ENCODE measurements at places on chromosomes 4 and X. TPM values are rescaled to one million over a fixed set of nuclear protein-coding genes. Genes with fewer than 3 reads are reported as not detected.

DNA sequence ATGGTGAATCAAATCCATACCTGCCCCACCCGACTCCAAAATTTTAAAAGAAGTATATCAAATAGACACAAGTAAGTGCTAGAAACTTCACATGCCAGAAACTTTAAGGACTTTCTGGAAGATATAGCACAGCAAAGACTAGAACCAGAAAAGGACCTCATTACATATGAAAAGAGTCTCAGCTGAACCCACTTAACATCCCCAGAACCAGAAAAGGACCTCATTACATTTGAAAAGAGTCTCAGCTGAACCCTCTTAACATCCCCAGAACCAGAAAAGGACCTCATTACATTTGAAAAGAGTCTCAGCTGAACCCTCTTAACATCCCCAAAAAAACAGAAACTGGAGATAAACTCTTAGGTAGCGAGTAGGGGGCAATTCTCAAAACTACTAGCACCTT, 32.3 kb downstream of the STPG2 start:
- DNase-seq, result no peak

DNA sequence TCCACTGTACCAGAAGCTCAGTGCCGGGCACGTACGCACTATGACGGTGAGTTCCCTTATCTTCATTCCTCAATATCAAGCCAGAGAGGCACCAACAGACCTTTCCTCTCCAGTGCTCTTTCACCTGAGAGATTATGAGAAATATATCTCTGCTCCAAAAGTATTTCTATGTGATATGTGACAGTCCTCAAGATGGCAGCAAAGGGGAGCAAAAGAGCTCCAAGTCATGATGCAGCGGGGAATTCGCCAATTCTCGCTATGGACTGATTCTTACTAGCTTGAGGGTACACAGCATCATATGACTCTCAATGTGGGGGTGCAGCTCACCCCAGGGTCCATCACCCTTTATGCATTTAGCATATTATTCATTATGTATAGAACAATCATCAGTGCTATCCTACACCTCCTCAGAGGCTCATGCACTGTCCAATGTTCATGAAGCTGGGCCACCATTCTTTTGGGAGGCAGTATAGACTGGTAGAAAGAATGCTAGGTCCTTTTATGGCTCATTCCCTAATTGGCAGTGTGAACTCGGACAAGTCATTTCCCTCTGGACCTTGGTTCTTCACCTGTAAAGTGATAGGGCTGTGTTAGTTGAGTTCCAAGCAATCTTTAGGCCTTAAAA, 12.8 kb upstream of the IQSEC2 start:
- DNase-seq, result no peak

GRCh38 chr4:7981738-7982394, 42.2 kb upstream of the AFAP1 start:
- DNase-seq, result no peak

GRCh38 chrX:29229802-29230201, 642.6 kb downstream of the IL1RAPL1 start:
- DNase-seq, result no peak

- DNase-seq, result no peak
These were observed 34.6 kb downstream of the TET2 start for GRCh38 chr4:105181259-105181658.

DNA sequence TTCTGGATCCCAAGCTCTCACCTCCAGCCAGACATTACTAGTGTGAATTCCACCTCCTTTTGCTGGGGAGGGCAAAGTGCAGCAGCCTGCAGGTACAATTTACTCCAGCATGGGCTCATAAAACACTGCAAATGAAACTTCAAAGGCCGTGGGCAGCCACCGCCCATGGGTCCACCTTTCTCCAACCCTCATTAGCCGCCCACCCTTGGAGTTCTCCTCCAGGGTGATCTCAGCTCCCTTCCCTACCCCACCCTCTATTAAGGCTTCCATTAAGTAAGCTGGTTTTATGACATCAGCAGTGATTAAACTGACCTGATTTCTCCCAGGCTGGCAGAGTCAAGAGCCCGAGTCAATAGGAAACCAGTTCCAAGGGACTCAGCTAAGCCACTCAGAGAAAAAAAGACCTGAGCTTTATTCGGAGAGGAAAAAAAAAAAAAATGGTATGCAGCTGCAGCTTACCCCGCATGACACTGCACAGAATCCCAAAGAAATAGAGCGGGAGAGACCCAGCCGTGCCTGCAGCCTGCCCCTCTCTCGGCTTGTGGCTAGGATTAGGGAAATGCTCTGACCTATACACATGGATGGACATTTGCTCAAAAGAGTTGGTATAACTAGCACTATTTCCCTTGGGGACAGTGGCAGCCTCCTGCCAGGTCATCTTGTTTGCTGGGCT, 319.6 kb downstream of the PTTG2 start:
- peak; percentile 20 for DNase-seq

ODAPH gene
- not detected for total RNA-seq

GRIA3 gene
- total RNA-seq, result 6.0 TPM
